ENCODE measurements at places on chromosomes 6 and 20.

DNA sequence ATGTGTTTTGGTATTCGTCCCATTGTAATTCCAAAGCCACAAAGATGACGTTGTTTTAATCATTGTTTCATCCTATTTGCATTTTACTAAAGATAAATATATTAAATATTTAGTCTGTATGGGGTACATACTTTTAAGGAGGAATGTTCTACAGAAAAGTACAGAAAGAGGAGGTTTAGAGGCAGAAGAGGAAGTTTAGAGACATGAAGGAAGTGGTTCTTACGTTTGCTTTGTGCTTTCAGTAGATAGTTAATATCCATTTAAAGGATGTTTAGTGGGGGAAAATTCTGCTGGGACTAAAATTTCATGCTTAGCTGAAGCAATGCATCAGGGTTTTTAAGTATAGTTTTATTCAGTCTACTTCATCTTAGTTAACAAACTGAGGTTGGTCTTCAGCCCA lies 116.6 kb downstream of the CRYBG1 start:
- no peak for DNase-seq

GRCh38 chr6:34717466-34717865 lies 20.9 kb upstream of the ILRUN start:
- no peak for DNase-seq

GRCh38 chr6:76453270-76453669 lies 380.8 kb upstream of the IMPG1 start:
- DNase-seq, result no peak

DNA sequence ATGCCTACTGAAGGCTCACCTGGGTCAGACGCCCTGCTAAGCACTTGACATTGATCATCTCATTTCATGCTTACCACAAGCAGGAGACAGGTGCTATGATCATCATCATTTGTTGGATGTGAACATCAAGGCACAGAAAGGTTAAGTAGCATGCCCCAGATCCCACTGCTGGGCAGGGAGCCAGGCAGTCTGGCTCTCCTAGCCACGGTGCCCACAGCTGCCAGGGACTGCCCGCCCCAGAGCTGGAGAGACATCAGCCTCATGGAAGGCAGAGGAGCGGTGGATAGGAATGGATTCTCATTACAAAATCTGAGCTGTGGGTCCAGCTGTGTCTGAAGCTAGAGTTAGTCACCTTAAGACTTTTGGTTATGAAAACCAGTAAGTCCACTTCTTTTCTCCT lies 3.6 kb downstream of the SULF2 start:
- DNase-seq, result no peak

- DNase-seq, result no peak
Observed at GRCh38 chr6:12528136-12528535, 188.4 kb upstream of the PHACTR1 start.

- DNase-seq, result no peak
Observed at GRCh38 chr6:111818539-111819226, 54.6 kb downstream of the FYN start.

GRCh38 chr6:121190122-121190521 lies 144.2 kb downstream of the TBC1D32 start:
- no peak for DNase-seq

DNA sequence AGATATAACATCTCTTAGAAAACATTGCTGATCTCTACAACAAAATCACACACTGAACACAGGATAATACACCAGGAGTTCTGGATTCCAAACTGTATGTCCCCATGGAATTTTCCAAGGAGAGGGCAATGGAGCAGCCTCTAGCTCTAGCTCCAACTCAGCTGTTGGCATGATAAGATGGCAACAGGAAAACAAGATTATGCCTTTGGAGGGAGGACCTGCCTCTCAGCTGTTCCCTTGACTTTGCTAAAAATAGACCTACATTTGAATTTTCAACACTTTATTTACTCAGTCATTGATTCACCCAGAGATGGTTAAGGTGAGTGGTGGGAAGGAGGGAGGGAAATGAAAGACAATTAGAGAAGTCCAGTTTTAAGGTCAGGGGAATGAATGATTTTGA lies 246.7 kb downstream of the ALDH8A1 start:
- DNase-seq, result no peak

- no peak for DNase-seq
Observed at GRCh38 chr6:73123632-73124329, 101.5 kb downstream of the KHDC1L start.

GRCh38 chr6:151372164-151372563 lies 19.2 kb downstream of the ZBTB2 start:
- DNase-seq, result no peak

DNA sequence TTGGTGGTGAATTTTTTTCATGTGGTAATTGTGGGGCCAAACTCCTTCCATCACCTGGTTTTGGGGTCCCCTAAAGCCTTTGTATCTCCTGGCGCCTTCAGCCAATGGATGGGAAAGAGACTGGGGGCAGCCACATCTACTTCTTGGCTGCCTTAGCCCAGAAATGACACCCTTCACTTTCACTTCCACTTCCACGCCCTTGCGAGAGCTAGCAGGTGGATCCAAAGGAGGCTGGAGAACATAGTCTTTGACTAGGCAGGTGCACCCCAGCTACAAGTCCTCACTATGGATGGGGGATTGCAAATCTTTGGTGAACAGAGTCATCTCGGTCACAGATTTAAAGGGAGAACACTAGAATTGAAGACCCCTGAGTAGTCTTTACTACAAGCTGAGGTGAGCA lies 70.8 kb downstream of the NDUFAF5 start:
- DNase-seq, result no peak

- DNase-seq, result no peak
Observed at GRCh38 chr20:42688576-42688975, 501.1 kb downstream of the PTPRT start.

All from HS-5 (cell line).